ENCODE measurements at places on chromosomes 5 and 9.

GRCh38 chr5:171850324-171850947 is 64.8 kb downstream of the SMIM23 start:
- no peak for DNase-seq

- peak; percentile 55 for DNase-seq
Observed at GRCh38 chr5:119063579-119064379, 7.1 kb upstream of the DMXL1 start.

GRCh38 chr5:142763701-142764100 is 6.5 kb upstream of the ARHGAP26 start:
- DNase-seq: no peak

GRCh38 chr5:16713386-16713928 is 96.7 kb upstream of the RETREG1 start:
- DNase-seq: no peak

DNA sequence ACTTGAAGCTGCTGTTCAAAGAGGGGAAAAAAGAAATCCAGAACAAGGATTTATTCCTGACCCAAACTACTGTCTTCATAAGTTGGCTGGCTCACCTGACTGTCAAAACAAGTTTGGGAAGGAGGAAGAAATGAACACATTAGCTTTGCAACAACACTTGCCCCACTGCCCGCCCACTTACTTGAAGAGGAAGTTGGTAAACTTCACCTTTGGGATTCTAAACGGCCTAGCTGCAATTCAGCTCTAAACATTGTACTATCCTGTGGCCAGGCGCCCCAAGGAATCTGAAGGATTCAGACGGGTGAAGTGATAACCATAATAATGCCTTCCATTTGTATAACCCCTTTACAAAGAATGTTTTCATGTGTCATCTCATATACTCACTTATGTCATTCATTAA is 199.4 kb downstream of the ARRDC3 start:
- DNase-seq: no peak

DNA sequence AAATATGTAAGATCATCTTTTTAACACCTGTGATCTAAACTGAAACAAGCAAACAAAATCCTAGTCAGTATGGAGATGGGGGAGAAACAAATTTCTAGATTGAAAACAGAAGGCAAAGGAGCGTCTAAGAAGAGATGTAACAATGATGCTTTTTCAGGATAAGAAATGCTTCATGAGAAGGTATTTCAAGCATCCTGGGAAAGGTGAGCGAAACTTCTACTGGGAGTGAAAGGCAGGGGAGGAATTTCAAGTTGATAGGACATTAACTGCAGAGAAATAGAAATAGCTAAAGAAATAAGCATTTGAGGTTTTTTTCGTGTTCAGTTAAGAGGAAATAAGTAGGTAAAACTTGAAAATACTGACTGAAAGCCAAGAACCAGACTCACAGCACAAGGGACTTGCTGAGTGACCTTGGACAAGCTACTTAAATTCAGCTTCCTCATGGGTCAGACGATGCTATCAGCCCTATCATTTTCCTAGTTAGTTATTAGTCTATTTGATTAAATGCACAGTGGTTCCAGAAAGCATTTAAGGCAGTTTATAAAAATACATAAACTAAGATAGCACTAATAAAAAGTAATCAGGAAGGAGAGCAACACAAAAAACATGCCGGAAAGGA is 406.3 kb downstream of the PDE4D start:
- no peak for DNase-seq
